Brain pericyte (primary cell): ENCODE measurements at places on chromosomes 11 and 22.
A peak's percentile ranks its signal among the peaks of the same experiment; 100 is the strongest.

GRCh38 chr11:120153221-120153620, 15.3 kb upstream of the TRIM29 start:
- DNase-seq = no peak

GRCh38 chr11:78476066-78476465, 58.4 kb upstream of the GAB2 start:
- DNase-seq = no peak

DNA sequence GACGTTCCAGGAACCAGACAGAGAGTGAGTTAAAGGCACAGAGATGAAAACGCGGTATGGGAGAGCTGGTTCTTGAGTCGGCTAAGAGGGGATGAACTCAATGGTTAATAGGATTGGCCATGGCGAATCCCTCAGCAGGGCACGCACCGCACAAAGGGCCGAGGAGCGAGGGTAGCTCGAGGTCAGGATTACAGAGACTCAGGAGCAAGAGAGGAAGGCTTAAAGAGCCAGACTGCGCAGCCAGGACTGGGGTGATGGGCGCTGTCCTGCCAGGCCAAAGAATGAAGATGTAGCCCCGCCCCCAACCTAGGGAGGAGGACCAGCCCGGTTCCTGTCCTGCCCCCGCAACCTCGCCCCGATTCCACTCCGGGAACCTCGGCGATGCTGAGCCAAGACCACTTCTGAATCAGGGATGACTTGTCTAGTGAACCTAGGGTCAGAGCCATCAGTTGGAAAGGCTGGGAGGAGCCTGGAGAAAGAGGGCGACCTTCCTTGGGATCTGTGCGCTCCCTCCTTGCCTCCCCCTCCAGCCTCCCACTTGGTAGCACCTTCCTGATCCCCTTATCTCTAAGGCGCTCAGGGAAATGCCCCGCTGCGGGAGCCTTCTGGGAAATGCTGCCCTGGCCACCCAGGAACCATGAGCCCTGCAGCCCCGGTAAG, at the start of gene PLEKHB1:
Gene PLEKHB1, plus strand, starts transcription at position 610 of the 660 bp plus-strand sequence. Its CDS starts 28 bp downstream, at position 638.
- no peak for DNase-seq

GRCh38 chr11:26599425-26599824, 27.4 kb upstream of the MUC15 start:
- peak; percentile 30 for DNase-seq

GRCh38 chr11:6353367-6353987, 33.2 kb upstream of the CAVIN3 start:
- DNase-seq = peak; percentile 29

DNA sequence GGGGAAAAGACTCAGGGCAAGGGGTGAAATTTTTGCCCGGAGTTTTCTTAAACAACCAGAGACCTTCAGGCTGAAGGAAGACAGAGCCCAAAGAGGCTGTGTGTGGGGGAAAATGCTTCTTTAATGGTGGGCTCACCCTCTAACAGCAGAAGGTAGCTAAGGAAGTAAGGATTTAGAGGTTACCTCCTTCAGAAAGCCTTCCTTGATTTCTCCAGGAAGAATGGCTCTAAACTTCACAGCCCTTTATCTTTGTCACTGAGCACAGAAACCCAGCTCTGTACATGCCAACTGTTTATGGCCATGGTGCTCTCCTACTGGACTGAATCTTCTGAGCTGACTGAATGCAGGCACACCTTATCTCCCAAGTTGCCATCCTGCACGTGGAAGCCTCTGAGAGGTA, 196.0 kb downstream of the TENM4 start:
- no peak for DNase-seq

- peak; percentile 51 for DNase-seq
Measured at GRCh38 chr11:124961972-124962609, 8.1 kb downstream of the CCDC15 start.

GRCh38 chr11:73859671-73860070, 17.0 kb downstream of the COA4 start:
- DNase-seq = no peak

GRCh38 chr11:108221911-108222573, 396 bp downstream of the NPAT start:
- no peak for DNase-seq
